Stimulated activated CD4-positive, alpha-beta T cell treated with anti-CD3 and anti-CD28 coated beads, Interleukin-12 subunit alpha, Interleukin-12 subunit beta, amount 100 ng/mL, for 4 hours (primary cell): ENCODE measurements at places on chromosomes 6 and 20.
A peak's percentile ranks its signal among the peaks of the same experiment; 100 is the strongest.

- DNase-seq: no peak
Observed at GRCh38 chr6:108587258-108588059, 26.7 kb downstream of the FOXO3 start.

DNA sequence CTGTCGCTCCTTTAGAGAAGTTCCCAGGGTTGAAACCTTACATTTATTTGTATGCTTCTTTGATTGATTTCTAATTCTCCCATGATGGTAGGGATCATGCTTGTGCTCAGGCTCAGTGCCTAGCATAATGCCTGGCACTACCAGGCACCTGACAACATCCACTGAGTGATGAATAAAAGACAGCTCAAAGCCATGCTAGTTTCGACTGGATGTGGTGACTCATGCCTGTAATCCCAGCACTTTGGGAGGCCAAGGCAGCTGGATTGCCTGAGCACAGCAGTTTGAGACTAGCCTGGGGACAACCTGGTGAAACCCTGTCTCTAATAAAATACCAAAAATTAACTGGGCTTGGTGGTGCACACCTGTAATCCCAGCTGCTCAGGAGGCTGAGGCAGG lies 11.6 kb upstream of the CD164 start:
- no peak for DNase-seq

- DNase-seq: peak; percentile 22
Observed at GRCh38 chr6:155050311-155050710, 55.2 kb downstream of the TIAM2 start.

- DNase-seq: no peak
Observed at GRCh38 chr6:5247201-5247600, 13.5 kb downstream of the LYRM4 start.

DNA sequence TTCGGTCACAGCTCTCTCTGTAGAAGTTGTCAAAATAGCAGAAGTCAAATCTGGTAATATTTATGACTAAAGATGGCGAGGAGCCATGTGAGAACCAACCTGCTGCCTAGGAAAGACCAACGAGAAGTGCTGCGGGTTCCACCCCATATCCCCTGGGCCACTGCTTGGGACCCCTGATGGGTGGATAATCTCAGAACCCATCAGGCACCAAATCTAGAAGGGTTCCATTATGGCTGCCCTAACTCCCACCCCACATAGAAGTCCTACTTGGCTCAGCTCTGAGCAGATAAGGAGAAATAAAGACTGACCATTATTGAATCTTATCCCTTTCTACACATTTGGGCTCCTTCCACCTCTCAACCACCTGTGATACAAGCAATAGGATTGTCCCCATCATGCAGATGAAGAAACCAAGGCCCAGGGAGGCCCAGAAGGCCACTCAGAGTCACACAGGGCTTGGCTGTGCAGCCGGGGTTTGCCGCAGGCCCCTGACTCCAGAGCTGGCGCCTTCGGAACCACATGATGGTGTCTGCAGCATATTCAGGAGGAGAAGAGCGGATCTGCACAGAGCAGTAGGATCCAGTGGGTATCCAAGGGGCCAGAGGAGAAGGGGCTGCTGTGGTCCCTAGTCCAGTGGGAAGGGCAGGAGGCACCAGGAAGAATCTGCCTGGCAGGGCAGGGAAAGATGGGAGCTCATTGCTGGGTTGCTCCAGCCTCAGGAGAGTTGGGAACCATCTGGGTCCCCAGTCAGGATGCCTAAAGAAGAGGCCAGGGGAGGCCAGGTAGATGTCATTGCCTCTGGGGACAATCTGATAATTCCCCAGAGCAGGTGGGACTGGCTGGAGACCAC lies 9.6 kb upstream of the PCMTD2 start:
- no peak for DNase-seq

- DNase-seq: no peak
Observed at GRCh38 chr6:114740547-114740946, 397.7 kb upstream of the HS3ST5 start.

- DNase-seq: no peak
Observed at GRCh38 chr6:135753196-135753595, 98.3 kb upstream of the PDE7B start.

DNA sequence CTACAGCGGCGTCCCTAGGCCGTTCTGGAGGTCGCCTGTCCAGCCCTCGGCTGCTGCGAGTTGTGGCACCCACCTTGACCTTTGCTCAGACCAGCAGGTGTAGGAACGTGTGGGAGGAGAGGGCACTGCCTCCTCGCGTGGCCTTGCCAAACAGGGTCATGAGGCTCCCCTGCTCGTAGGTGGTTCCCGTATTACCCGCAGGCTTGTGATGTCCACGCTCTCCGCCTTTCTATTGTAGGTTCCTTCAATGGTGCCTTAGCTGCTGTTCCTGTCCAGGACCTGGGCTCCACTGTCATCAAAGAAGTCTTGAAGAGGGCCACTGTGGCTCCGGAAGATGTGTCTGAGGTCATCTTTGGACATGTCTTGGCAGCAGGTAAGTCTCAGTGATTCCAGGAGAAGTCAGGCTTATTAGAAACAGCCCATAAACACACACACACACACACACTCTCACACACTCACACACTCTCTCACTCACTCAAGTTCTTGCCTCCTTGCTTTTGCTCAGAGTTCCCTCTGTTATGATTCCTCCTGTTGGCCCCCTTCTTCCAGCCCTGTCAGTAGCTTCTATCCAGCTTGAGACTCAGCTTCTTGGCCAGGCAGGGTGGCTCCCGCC lies 942 bp downstream of the ACAT2 start:
- no peak for DNase-seq

GRCh38 chr6:90803956-90804355 lies 217.1 kb upstream of the MAP3K7 start:
- no peak for DNase-seq

DNA sequence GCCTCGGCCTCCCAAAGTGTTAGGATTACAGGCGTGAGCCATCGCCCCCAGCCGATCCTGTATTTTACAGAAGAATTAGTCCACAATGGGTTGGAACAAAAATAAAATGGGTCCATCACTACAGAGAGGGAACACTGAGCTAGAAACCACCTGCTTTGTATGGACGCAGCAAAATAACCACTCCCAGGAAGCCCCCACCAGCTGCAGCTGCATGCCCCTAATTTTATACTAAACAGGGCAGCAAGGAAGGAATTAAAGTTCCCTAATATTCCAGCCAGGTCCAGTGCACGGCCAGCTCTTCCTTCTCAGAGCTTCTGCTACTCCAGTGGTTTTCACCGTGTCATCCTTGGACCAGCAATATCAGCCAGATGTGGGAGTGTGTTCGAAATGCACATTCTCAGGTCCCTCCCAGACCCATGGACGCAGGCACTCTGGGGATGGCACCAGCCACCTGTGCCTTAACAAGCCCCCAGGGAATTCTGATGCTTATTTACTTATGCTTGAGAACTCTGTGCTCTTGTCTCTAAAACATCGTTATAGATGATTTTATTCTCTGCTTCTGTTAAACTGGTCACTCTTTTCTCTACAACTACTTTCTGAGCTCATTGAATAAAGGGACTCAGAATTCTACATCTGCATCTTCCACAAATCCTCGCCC lies 189.5 kb upstream of the SLC24A3 start:
- DNase-seq: no peak

DNA sequence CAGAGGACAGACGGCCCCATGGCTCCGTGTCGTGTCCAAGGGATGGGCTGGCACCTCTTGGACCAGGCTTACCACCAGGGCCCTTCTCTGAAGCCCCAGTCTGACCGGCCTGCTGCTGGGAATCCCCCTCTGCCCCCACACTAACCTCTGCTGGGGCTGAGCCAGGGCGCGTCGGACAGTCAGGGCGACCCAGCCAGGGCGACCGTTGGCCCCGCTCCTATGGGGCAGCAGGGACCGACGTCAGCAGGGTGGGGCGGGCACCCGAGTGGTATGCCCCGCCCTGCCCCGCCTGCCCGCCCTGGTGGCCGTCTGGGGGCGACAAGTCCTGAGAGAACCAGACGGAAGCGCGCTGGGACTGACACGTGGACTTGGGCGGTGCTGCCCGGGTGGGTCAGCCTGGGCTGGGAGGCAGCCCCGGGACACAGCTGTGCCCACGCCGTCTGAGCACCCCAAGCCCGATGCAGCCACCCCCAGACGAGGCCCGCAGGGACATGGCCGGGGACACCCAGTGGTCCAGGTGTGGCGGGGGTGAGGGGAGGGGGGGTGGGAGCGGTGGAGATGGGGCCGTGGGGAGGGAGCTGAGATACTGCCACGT lies at the start of gene SLC17A9:
Gene SLC17A9 (plus strand): TSS at position 337 of the 595 bp plus-strand sequence. CDS start 122 bp downstream, at position 459.
- DNase-seq: peak; percentile 33

GRCh38 chr20:31967830-31968249 lies at the start of gene XKR7:
Gene XKR7 (plus strand): TSS chr20:31968151. CDS start chr20:31968176, 25 bp downstream.
- no peak for DNase-seq

DNA sequence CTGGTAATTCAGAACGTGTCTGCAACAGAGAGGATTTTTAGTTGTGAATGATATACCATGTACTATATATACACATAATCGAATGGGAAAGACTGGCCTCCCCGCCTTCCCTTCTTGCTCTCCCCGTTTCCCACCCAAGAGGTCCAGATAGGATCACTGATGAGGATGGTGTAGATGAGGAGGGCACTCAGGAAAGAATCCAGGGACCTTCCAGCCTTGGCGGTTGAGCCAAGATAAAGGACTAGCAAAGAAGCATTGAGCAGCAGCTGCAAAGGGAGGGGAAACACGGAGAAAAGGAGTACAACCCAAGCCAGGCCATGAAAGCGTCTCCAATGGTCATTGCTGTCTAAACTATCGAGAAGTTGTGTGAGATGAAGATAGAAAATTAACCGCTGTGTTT lies 84.0 kb upstream of the EXOC2 start:
- no peak for DNase-seq

GRCh38 chr20:48697845-48698491 lies 129.8 kb downstream of the PREX1 start:
- no peak for DNase-seq

- no peak for DNase-seq
Observed at GRCh38 chr20:6707321-6707831, 60.1 kb upstream of the BMP2 start.

- DNase-seq: no peak
Observed at GRCh38 chr6:120894077-120894476, 440.2 kb downstream of the TBC1D32 start.

DNA sequence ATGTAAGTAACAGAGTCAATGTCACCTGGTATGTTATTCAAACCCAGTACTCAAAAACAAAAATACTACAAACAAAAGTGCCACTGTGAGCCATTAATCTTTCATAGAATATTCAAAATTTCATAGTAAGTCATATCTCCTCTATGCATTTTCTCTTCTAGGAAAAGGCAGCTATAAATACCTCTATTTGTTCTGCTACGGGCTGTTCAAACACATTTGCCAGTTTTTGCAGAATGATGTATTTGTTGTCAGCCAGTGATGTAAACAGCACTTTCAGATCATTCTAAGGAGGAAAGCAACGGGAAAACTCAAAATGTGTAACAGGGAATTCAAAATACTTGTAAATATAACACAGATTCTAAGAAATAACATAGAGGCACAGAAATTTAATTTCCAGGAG lies 388.2 kb downstream of the SYNE1 start:
- no peak for DNase-seq

DNA sequence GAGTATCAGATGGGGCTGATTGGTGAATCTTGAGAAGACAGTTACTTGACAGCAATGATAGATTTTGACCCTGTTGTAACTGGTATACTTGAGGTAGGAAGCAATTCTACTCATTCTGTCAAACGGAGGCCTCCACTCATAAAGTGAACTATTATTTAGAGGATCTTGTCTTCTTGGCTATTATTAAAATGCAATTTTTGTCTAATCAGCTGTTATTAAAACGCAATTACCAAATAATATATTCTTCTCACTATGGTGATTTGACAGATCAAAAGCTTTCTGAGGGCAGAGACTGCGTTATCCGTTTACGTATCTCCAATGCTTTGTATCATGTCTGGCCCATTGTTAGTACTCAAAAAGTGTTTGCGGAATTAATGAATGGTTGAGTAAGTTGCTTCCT lies 120.7 kb downstream of the MACROD2 start:
- DNase-seq: no peak

GRCh38 chr6:74671558-74672025 lies 534.3 kb downstream of the COL12A1 start:
- no peak for DNase-seq

- no peak for DNase-seq
Observed at GRCh38 chr20:34968042-34968775, 12.5 kb downstream of the MYH7B start.

- no peak for DNase-seq
Observed at GRCh38 chr6:155495011-155495768, 39.6 kb upstream of the NOX3 start.

GRCh38 chr6:26581164-26581915 lies 15.4 kb upstream of the ABT1 start:
- DNase-seq: no peak

DNA sequence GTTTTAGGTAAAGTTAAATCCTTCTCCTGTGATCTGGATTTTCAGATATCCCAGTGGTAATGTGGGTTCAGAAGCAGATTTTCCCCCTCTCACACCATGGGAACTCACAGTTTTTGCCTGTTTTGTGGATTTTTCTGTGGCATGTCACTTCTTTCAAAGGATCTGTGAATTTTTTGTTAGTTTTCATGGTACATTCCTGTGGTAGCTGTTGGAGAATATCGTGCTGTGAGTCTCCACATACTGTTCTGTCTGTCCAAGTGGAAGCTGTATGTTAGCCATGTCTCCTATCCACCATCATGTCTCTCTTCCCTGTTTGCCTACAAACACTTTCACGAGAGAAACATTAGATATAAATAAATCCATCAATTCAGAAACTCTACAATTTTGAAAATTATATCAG lies 378.7 kb upstream of the ADGRB3 start:
- no peak for DNase-seq

DNA sequence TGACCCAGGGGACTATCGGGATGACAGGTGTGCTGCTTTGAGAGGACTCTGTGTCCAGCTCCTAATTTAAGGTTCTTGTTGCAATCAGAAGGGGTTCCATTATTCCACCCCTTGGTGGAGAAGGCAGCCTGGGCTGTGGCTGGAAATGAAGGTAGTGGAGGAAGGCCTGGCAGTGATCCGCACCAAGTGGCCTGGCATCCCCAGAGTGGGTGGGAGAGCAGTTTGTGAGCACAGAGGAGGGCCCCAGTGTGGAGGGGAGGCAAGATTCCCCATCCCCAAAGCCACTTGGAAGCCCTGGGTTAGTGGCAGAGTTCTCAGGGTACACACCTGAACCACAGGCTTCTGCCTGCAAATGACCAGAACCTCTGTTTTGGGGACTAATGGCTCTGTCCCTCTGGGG lies 2.3 kb downstream of the TGM3 start:
- no peak for DNase-seq

GRCh38 chr20:5865604-5866003 lies 84.7 kb downstream of the TRMT6 start:
- DNase-seq: no peak

GRCh38 chr6:41302638-41303037 lies 16.2 kb upstream of the TREM1 start:
- no peak for DNase-seq

GRCh38 chr6:161226009-161226964 lies 47.6 kb downstream of the AGPAT4 start:
- DNase-seq: no peak

GRCh38 chr20:40470445-40471260 lies 218.4 kb downstream of the MAFB start:
- no peak for DNase-seq

DNA sequence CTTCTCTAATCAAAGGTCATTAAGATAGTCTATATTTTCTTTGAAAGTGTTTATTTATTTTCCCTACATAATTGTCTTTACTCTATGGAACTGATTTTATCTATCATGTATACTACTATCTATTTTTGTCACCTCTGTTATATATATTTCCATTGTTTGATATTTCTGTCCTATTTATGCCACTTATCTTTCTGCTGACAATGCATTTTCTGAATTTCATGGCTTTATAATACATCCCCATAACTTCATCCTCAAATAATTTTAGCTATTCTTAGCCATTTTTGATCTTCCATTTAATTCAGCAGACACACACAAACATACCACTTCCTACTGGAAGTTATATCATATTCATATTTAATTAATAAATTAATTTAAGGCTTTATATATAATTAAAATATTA lies 123.7 kb downstream of the EPHA7 start:
- no peak for DNase-seq
